ENCODE measurements at places on chromosomes 1 and 21.

- no peak for DNase-seq
Observed at GRCh38 chr1:2250721-2251281, 22.7 kb downstream of the SKI start.

- DNase-seq: no peak
Observed at GRCh38 chr1:44557778-44558177, 116.5 kb downstream of the TMEM53 start.

DNA sequence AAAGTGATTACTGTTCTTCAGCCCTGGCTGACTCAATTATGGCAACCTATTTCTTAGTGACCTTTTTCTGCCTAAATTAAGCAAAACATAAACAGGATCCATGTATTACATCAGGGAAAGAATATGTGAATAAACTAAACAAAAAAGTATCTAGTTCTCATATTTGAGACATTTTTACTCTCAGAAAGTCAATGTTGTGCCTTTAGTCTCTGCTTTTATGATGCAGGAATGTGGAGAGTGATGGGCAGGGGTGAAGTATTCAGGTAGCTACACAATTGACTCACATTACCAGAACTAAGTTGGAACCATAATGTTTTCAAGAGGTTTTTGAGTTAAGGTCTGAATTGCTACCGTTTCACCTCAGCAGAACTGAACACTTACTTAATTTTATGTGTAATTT lies 462.7 kb upstream of the CXADR start:
- DNase-seq: no peak

DNA sequence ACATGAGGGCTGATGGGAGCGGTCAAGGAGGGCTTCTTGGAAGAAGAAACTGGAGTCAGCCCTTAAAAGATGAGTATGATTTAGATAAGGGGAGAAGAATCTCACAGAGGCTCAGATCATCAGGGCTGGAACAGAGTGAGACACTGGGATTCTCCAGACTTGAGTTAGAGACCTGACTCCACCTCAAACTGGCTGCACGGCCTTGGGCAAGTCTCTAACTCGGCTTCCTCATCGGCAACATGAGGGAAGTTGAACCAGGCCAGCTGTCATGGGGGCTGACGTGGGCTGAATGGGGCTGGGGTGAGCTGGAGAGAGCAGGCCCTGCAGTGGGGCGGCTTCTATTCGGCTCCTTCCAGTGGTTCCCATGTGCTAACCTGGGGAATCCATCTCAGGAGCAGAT lies 2.5 kb downstream of the C1QC start:
- DNase-seq: no peak

DNA sequence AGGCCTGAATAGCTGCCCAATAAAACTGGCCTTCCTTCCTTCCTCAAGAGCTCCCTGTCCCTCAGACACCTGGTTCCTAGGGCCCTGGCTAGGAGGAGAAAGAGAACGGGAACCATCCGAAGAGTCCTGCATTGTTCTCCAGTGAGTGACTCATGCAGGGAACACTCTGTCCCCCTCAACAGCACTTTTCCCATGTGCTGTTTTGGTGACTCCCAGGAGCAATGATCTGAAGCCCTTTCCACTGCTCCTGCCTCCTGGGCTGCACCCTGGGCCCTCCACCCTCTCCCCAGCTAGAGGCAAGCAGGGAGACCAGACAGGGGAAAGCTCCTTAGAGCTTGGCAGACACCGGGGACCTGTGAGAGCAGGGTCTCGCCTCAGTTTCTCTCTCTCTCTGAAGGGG lies 18.9 kb downstream of the TNNT2 start:
- DNase-seq: no peak

GRCh38 chr1:75722966-75723365 lies 1.5 kb upstream of the ACADM start:
- DNase-seq: no peak

- DNase-seq: no peak
Observed at GRCh38 chr1:24364975-24365678, 46.0 kb downstream of the GRHL3 start.

DNA sequence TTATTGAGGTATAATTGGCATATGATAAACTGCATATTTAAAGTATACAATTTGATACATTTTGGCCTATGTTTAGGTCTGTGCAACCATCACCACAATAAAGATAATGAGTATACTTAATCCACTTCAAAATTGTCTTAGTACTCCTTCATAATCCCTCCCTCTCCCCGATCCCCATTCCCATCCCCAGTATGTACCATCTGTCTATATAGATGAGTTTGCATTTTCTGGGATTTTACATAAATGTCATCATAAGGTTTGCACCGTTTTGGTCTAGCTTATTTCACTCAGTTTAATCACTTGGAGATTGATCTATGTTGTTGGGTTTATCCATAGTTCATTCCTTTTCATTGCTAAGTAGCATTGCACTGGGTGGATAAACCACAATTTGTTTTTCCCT lies 74.3 kb downstream of the POFUT2 start:
- DNase-seq: no peak

GRCh38 chr1:75954586-75954985 lies 22.4 kb upstream of the ASB17 start:
- no peak for DNase-seq

- no peak for DNase-seq
Observed at GRCh38 chr1:192581131-192581927, 5.8 kb downstream of the RGS1 start.

DNA sequence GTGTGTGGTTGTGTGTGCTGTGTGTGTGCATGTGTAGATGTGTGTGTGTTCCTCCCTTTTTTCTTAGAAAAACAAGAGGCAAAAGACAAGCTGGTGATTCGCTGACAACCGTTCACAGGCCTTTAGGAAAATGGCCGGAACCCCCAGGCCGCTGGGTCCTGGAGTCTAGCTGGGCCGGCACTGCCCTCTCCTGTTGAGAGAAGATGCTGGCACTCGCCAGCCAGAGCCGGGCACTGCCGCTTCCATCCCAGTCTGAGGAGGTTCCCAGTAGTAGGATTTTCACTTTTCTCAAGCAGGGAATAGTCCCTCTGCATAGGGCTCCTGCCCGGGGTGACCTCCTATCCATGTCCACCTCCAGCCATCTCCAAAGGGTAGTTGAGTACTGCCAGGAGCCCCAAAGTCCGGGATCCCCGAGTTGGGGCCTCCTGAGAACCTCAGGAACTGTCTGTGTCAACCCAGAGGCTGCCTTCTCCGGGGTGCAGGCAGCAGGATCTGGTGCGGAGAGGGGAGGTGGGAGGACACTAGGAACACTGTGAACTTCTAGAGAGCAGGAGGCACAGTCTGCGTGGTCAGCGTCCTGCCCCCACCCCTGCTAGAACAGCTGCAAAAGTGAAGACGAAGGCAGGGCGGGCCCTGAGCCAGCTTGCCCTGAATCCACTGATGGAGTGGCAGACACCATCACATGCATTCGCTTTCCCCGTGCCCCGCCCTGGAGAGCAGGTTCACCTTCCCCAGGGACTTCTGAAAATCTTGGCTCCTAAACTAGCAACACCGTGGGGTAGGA lies 44.1 kb upstream of the ARHGEF16 start:
- peak; percentile 20 for DNase-seq

DNA sequence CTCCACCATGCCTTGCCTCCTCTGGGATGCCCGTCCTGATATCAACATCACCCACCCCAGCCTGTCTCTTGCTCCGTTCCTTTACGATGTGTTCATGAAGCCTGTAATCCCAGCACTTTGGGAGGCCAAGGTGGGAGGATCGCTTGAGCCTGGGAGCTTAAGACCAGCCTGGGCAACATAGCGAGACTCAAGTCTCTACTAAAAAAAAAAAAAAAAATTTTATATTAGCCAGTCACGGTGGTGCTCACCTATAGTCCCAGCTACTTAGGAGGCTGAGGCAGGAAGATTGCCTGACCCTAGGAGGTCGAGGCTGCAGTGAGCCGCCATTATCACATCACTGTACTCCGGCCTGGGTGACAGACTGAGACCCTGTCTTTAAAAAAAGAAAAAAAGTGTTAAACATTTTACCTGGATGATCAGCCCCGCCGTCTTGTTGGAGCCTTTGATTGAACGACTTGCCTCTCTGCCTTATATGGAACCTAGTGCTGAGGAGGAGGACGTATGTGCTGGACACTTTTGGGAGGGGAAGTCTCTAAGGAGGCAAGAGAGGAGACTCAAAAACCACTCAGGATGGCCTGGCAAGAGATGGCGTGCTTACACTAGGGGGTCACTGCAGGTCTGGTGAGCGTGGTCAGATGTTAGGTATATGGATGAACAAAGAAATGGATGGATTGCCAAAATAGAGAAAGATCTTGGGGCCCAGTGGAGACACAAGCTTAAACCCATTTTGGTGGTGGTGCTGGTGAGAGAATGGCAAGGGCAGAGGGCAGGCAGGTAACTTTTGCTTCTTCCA lies 80.5 kb upstream of the IFFO2 start:
- no peak for DNase-seq

GRCh38 chr21:33308586-33309490 lies 15.9 kb upstream of the IFNAR1 start:
- DNase-seq: peak; percentile 93

- DNase-seq: no peak
Observed at GRCh38 chr1:94296018-94296417, 58.6 kb upstream of the ARHGAP29 start.

DNA sequence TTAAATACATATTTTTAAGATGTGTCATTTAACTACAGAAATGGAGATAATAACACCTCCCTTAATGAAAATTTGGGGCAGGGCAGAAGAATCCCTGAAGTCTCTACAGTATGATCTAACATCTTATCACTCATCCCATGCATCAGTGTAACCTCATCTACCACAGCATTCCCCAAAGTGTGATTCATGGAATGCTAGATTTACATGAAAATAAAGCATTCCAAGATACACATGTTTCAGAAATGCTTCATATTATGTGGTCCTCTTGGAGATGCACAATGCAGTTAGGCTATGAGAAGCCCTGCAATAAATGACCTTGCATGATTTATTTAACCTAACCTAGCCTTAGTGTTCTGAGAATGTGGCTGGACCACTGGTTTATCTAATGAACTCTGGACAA lies 166.9 kb upstream of the SYT6 start:
- DNase-seq: no peak

DNA sequence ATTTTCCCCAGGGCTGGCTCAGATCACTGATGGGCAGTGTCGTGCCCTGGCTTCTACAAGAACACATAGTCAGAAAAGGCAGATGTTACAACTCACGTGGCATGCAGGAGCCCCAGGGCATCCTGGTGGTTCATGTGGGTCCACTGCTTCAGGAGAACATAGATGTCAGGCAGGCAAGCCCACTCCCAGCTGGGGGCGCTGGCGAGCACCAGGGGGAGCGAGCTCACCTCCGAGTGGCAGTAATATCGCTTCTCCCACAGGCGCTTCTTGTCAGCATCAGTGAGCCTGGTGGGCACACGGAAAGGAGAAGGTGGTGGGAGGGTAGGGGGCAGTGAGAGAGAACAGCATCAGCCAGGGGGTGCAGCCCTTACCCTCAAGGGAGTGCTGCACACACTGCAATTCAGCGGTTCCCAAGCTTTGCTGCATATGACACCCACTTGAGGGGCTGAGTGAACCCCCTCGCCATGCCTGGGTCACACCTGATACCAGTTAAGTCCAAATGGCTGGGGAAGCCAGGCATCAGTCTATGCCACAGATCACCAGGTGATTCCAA lies 34.3 kb upstream of the PPP1R15B start:
- peak; percentile 15 for DNase-seq

GRCh38 chr1:21955058-21955457 lies 17.9 kb upstream of the HSPG2 start:
- no peak for DNase-seq

- no peak for DNase-seq
Observed at GRCh38 chr1:18485227-18485626, 4.5 kb downstream of the KLHDC7A start.

DNA sequence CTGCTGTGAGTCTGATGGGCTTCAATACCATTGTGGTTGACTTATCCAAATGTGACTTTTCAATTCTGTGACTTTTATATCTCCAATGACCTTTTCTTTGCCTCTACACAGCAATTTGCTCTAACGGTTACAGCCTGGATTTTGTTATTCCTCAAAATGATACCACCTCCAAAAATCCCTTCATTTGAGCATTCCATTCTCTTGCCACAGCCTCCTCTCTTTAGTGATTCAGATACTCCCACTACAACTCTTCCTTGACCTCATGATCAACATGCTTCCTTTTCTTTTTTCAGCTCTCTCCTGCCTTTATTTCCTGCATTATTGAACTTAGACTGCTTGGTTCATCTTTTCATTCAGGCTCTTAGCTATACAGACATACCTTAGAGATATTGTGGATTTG lies 16.6 kb upstream of the IL19 start:
- DNase-seq: no peak

DNA sequence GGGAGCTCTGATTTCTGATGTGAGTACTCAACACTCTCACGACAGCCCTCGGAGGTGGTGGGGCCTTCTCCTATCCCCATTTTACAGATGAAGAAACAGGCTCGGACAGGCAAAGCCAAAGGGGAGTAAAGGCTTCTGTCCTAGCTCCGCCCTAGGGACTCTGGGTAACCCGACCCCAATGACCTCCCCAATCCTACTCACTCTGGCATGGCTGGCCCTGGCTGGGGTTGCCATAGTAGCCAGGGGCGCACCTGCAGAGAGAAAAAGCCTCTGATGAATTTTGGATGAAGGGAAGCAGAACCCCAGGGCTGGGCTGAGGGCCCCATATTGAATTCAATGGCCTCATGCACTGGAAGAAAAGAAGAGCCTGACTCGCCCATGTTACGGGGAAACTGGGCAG lies 61.1 kb downstream of the LDLRAD2 start:
- no peak for DNase-seq

GRCh38 chr1:163673759-163674151 lies 352.0 kb downstream of the NUF2 start:
- DNase-seq: no peak

- no peak for DNase-seq
Observed at GRCh38 chr1:32695098-32695904, 7.3 kb downstream of the SYNC start.

DNA sequence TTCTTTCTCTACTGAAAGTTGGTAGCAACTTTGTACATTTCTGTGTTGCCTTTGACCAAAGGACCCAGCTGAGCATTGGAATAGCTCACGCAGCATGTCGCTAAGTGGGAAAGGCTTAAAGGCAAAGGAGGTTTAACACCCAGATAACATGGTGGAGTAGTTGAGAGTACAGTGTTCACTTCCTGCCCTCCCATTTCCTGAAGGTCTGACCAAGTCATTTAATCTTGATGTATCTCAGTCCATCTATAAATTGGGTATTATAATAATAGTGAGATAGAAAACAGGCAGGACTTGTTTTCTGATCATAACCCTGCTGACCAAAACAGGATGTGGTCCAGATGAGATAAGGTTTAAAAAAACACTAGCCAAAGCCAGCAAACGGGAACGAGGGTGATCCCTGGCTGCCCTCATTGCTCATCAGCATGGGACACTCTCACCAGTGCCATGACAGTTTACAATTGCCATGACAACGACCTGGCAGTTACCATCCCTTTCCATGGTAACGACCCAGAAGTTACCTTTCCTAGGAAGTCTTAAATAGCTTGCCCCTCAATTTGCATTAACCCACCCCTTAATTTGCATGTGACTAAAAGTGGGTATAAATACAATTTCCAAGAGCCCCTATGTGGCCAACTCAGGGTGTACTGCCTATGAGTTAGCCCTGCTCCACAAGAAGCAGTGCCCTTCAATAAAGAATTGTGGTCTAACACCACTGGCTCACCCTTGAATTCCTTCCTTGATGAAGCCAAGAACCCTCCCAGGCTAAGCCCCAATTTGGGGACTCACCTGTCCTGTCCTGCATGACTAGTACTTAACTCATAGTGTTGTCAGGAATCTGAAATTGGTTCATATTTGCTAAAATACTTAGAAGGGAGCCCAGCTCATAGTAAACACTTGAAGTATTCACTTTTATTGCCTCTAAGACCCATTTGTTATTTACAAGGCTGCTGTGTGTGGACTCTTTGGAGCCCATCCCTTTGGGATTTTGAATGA lies 28.4 kb upstream of the FHAD1 start:
- no peak for DNase-seq
